ENCODE measurements at places on chromosomes 4 and X.

DNA sequence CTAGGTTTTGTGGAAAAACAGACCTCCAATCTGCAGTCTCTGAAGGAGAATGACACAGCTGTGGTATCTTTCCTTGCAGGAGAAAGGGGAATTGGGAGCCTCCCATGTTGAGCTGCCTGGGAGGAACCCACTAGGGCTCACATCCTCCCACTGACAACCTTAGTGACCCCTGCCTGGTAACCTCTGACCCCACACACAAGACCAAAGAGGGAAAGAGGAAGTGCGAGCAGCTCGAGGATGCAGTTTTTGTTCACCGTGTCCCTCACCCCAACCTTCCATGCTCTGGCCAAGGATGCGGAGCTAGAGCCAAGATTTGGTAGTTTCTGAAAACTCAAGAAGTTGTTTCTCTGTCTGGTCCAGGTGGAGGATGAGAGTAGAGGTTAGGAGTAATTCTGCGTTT lies 5.4 kb upstream of the ZXDA start:
- H3K4me3 ChIP-seq = no peak overlapping the region
- no peak for DNase-seq
- no peaks in the 10 kb centered on the region for H3K36me3 ChIP-seq
- no peaks in the 10 kb centered on the region for H3K4me1 ChIP-seq
- no peak overlapping the region for H3K27ac ChIP-seq
- H3K27me3 ChIP-seq = no peaks in the 10 kb centered on the region

DNA sequence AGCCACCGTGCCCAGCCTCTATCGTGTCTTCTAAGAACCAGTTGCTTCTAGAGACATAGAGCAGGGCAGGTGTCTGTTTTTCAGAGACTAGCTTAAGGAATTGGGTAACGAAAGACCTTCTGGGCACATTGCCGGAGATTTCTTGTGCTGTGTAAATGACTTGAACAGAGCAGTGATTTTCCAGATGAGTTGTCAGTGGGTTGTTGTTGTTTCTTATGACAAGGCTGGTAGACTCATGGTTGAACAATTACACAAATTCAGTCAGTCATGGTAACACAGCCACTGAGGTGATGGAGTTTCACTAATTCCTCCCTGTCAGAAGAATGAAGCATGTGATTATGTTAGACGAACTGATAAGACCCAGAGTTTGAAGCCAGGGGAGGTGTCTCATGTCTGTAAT lies 20.5 kb upstream of the DDX3X start:
- no peaks in the 10 kb centered on the region for H3K4me1 ChIP-seq
- no peak for DNase-seq
- H3K36me3 ChIP-seq = no peaks in the 10 kb centered on the region

- DNase-seq = peak; percentile 65
- H3K27ac ChIP-seq = peak overlapping the region; percentile 36
- no peaks in the 10 kb centered on the region for H3K27me3 ChIP-seq
- no peaks in the 10 kb centered on the region for H3K36me3 ChIP-seq
- H3K4me3 ChIP-seq = no peak overlapping the region
These were observed 14.3 kb upstream of the AWAT1 start for GRCh38 chrX:70219938-70220764.

DNA sequence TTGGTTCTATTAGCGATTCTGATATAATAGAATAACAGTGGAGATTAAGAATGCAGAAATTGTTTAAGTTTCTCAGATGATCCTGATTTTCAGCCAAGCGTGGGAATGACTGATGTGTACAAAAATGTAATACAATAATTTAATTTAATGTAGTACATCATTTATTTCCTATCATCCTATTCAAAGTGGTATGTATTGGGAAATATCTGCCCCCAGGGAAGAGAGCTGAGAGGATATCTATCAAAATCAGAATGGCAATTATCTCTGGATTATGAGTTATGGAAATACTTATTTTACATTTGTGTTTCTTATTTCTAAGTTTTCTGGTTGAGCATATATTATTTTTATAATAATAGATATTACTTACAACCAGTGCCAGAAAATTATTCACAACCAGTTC lies 3.9 kb downstream of the FABP2 start:
- no peak overlapping the region for H3K4me3 ChIP-seq
- DNase-seq = no peak
- no peaks in the 10 kb centered on the region for H3K4me1 ChIP-seq
- H3K27me3 ChIP-seq = no peaks in the 10 kb centered on the region
- no peaks in the 10 kb centered on the region for H3K36me3 ChIP-seq
- no peak overlapping the region for H3K27ac ChIP-seq
